Activated CD4-positive, alpha-beta memory T cell treated with anti-CD3 and anti-CD28 coated beads for 36 hours (primary cell): ENCODE measurements at places on chromosomes 3 and 15. TPM values are rescaled to one million over a fixed set of nuclear protein-coding genes. Genes with fewer than 3 reads are reported as not detected.
A peak's percentile ranks its signal among the peaks of the same experiment; 100 is the strongest.

Gene PRSS50
- total RNA-seq, result not detected

Gene AMIGO3
- not detected for total RNA-seq

Gene SKOR1
- total RNA-seq, result 0.12 TPM

GRCh38 chr3:100546020-100546744 lies 53.8 kb downstream of the TMEM45A start:
- DNase-seq, result no peak

Gene GABRB3
- 0.17 TPM for total RNA-seq

- peak; percentile 75 for DNase-seq
These were observed 61.5 kb downstream of the CGGBP1 start for GRCh38 chr3:87997298-87997697.

Gene LMAN1L
- not detected for total RNA-seq
